Central memory CD4-positive, alpha-beta T cell (primary cell): ENCODE measurements at places on chromosomes 1 and 21.

DNA sequence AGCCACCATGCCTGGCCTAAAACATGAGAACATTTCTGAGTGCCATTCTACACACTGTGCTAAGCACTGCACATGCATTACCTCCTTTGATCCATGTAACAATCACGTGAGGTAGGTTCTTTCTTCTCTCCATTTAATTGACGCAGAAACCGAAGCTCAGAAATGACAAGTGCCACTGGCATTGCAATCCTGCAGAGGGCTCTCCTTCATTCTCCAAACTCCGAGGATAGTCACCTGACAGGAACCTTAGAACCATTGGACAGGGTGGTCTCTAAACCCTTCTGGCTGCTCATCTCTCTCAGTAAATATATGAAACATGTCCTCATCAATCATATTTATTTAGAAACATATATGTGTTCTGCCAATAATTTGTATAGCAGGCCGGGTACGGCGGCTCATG is 167.1 kb upstream of the JUN start:
- DNase-seq, result no peak

DNA sequence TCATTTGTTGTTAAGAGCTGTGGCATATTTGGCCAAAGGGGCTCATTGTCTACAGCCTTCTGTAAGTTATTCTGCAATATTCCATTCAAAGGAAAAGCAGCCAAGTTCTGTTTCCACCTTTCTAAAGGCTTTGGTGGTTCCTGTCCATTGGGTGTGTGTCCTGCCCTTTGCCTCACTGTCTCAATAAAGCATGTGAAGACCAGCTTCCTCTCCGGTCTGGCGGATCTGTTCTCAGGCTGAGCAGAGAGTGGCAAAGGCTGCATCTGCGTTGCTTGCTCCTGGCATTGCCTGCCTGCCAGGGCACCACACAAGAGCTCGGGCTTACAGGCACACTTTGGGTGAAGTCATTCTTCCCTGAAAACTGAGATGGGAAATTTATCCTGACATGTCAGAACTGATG is 34.9 kb downstream of the ST6GALNAC3 start:
- DNase-seq, result no peak

DNA sequence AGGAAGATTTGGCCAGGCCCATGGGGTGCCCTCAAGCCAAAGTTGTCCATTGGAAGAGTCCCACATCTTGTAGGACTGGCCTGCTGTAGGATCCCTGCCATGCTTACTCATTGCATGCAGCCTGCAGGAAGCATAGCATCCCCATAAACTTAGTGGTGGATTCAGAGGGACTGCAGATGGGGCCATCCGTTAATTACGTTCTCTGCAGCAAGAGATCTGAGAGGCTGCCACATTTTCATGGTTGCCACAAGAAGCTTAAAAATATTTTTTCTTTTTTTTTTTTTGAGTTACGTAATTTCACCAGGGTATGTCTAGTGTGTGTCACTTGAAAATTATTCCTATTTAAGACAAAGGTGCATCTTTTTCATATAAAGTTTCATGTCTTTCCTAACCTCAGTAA is 329.7 kb upstream of the USP24 start:
- no peak for DNase-seq

DNA sequence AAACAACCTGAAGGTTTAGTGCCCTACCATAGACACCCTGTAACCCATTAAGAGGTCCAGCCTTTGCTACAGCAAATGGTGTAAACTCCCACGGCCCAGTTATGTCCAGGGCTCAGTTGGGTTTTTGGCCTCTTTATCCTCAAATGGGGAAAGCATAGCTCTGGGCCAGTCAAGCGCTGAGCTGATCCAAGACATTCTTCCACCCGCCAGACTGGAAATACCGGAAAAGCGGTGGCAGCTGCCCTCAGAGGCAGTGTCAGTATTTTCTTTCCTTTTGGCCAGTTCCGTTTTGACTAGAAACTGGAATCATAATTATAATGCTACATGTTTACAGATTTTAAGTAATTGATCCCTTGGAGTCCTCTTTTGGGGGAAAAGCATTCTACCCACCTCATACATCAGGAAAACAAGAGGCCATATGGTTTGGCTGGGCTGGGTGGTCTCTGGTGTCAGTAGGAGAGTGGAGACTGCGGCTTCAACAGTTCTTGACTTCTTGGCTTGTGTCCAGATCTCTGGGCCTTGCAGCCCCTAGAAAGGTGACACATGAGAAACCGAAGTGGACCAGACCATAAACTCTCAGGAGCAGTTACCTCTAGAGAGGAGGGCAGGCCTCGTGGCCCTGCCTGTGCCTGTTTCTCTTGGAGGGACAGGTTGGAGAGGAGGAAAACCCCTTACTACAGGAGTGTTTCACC is 30.2 kb upstream of the CLDN14 start:
- DNase-seq, result no peak

DNA sequence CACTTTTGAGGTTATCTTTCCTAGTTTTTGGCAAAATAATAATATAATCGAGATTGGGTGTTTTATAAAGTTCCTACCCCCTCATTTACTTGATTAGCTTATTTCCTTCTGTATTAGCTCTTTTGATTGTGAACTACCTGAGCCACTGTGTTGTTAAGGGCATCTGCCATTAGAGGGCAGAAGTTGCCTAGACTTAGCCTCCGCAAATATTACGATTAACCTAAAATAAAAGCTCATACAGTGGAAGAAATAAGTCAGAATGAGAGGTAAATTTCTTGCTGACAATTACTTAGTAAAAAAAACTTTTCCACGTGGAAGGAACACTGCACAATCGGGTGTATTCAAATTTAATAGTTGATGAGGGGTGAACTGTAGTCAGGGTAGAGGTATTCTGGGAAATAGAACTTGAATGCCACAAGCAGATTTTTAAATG is 2.3 kb downstream of the H3-3A start:
- DNase-seq, result peak; percentile 55

GRCh38 chr1:100423832-100424337 is 71.6 kb downstream of the CDC14A start:
- peak; percentile 52 for DNase-seq

DNA sequence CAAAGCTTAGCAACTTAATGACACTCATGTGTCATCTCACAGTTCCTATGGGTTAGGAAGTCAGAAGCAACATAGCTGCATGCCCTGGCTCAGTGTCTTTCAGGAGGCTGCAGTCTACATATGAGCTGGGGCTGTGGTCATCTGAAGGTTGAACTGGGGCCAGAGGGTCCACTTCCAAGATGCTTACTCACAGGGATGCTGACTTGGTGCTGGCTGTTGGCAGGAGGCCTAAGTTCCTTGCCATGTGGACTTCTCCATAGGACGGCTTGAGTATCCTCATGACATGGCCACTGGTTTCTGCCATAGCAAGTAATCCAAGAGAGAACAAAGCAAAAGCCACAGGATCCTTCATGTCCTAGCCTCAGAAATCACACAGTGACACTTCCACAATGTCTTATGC is 12.1 kb upstream of the FAM43B start:
- DNase-seq, result no peak

DNA sequence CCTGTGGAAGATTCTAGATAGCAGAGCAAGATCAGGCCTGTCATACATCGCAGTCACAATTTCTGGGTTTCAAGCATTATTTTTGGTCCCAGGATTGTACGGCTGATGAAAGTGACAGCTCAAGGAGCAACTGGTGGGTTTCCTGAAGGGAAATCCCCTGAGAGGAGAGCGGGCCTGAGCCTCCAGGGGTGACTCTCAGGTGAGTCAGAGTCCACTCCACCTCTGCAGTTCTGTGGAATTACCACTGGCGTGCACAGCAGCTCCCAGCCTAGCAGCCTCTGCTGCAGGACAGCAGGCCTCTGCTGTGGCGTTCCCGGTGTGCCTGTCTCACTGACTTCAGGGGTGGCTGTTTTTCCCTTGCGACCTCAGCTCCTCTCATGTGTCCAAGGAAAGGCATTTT is 24.4 kb downstream of the SLC66A1 start:
- DNase-seq, result no peak

- no peak for DNase-seq
These were observed 49.2 kb downstream of the ENAH start for GRCh38 chr1:225603538-225604354.

- DNase-seq, result no peak
These were observed 85.3 kb downstream of the VPS13D start for GRCh38 chr1:12315146-12315545.

- no peak for DNase-seq
These were observed 90.0 kb upstream of the MAP1LC3C start for GRCh38 chr1:242088875-242089274.

DNA sequence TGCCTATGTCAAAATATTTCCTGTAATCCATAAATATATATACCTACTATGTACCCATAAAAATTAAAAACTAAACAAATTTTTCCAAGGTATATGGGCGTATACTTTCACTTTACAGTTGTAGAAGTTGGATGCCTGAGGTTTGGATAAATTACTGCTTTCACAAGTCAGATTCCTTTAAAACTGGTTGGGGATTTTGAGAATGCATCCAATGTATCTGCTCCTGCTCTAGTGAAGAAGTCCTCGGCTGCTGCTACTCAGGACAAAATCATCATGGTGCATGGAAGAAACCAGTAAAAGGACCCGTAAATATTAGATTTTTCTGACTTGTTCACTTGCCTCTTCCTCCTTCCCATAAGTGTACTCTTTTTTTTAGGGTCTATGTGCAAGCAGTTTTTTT is 841.1 kb downstream of the USP25 start:
- no peak for DNase-seq

GRCh38 chr1:167654975-167655575 is 25.0 kb downstream of the RCSD1 start:
- no peak for DNase-seq

GRCh38 chr1:214720561-214720960 is 117.6 kb downstream of the CENPF start:
- DNase-seq, result no peak

DNA sequence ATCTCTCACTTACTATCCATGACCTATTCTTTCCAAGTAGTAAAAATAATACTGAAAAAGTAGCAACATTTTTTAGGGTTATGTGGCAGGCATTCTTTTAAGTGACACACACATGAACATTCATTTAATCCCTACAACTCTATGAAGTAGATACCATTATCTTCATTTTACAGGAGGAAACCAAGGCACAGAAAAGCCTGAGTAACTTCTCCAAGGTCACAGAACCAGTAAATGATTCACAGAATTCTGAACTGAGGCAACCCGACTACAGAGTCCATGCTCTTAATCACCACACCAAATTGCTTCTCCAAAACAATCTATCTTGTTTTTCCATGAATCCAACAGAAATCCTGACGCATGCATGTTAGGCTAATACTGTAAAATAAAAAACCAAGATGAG is 17.5 kb downstream of the FUBP1 start:
- DNase-seq, result no peak

GRCh38 chr1:89746424-89747149 is 74.2 kb upstream of the LRRC8D start:
- no peak for DNase-seq

GRCh38 chr21:45126983-45127382 is 52.6 kb downstream of the ADARB1 start:
- DNase-seq, result no peak

GRCh38 chr1:6245086-6245868 is 1.3 kb downstream of the HES3 start:
- peak; percentile 70 for DNase-seq

DNA sequence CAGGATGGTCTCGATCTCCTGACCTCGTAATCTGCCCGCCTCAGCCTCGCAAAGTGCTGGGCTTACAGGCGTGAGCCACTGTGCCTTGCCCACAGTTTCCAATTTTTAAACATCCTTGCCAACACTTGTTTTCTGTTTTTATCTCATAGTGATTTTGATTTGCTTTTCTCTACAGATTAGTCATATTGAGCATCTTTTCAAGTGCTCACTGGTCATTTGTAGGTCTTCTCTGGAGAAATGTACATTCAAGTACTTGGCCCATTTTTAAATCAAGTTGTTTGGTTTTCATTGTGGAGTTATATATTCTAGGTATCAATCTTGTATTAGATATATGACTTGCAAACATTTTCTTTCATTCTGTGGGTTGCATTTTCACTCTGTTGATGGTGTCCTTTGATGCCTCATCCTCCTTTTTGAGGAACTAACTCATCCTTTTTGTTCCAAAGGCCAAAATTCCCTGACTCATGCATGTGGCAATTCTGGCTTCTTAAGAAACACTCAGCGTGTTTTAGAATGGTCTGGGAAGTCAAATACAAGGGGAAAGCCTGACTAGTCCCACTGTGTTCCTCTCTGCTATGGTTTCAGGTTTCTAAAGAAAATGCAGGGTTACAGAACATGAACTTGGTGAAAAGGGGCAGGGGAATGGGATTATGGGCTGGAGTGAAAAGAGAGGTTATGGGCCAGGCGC is 37.3 kb downstream of the PTAFR start:
- DNase-seq, result no peak

GRCh38 chr1:159282118-159282517 is 20.0 kb upstream of the FCER1A start:
- DNase-seq, result no peak

GRCh38 chr1:114314098-114314497 is 160.4 kb upstream of the SYT6 start:
- no peak for DNase-seq
